Common myeloid progenitor, CD34-positive (primary cell): ENCODE measurements at places on chromosomes 16 and 17.

- no peak for DNase-seq
These were observed 1002.9 kb downstream of the KCNJ18 start for GRCh38 chr17:22695228-22695619.

DNA sequence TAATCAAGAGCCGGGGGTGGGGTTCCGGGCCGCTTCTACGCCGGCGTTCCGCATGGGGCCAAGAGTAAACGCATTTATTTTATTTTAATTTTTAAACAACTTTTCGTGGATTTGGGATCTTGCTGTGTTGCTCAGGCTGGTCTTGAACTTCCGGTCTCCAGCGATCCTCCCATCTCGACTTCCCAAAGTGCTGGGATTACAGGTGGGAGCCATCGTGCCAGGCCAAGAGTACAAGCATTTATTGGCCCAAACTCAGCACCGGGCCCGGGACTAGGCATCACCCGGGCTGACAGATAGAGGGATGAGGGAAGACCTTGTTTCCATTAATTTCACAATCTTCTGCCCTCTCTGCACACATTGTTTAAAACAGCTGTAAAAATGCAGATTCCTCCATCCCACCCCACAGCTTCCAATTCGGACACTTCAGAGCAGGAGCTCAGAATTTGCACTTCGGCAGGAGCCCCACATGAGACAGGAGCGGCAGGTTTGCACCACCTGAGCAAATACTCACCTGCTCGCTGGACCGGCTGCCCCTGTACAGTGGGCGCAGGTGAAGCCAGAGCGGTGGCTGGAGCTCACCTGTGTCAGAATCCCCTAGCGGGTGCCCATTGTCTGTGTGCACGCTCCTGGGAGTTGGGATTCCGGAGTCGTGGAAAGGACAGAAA is 663 bp upstream of the GINS2 start:
- no peak for DNase-seq

GRCh38 chr17:61496174-61496956 is 44.1 kb downstream of the TBX4 start:
- DNase-seq, result no peak

DNA sequence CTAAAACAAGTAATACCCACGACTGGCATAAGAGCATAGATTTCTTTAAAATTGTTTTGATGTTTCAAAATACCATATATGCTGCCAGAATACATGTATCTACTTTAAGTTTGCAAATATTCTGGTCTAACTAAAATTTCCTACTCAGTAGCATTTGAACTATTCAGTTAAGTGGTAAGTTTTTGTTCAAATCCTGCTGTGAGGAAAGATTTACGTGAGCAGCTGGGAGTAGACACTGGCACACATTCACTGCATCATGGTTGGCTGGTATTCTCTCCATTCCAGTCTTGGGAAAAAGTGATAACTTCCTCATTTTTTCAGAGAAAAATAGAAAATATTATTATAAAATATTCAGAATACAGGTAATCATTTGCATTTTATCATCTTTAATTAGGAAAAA is 133.6 kb downstream of the SKAP1 start:
- DNase-seq, result no peak

DNA sequence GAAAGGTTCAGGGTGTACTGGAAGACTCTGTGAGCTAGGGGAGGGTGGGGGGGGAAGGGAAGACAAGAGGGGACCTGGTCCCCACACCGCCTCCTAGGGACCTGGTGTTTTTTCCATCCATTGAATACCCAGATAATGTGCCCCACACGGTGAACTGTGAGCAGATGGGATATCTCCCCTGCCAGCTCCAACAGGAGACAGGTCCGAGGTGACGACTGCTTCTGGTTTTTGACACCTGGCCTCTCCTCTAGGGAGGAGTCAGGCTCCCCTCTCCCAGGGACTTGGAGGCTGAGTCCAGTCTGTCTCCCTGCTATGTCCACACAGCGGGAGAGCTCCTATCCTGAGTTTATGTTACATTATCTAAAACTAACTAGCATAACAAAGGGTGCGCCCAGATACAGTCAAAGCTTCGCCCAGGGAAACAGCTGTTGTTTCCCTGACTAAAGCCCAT is 1.8 kb downstream of the MARVELD3 start:
- DNase-seq, result no peak

GRCh38 chr17:70137451-70138230 is 31.7 kb upstream of the KCNJ2 start:
- peak; percentile 65 for DNase-seq

DNA sequence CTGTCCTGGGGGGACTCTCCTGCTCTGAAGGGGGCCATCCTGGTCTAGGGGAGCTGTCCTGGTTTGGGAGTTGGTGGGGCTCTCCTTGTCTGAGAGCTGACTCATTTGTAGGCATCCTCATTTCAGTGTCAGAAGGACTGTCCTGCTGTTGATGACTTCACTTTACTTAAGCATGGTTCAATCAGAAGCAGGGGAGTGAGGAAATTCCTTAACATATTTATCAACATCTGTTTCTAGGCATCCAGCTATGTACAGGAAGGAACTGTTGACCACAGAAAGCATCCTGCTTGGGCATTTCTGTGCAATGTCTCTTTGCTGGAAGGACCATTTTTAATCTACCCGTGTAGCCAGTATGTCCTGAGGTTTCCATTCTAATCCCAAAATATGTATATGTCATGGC is 502.7 kb upstream of the HSBP1 start:
- no peak for DNase-seq

DNA sequence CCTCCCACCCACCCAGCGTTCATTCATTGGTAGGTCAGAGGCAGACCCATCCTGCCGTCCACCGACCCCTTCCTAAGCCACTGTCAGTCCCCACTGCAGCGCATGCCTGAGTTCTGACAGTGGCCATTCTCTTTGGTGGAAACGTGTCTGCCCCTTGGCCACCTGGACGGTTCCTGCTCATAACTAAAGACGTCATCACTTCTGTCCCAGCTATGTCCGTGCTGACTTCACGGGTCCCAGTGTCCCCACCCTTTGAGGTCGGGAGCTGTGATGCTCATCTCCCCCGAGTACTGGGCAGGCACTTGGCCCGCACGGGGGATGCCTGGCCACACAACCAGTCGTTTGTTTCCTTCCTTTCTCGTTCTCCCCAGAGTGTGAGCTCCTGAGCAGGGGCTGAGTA is 267.1 kb downstream of the C16orf95 start:
- no peak for DNase-seq

GRCh38 chr17:40068917-40069750 is 6.4 kb downstream of the THRA start:
- peak; percentile 82 for DNase-seq

- DNase-seq, result no peak
These were observed 3.8 kb downstream of the LITAFD start for GRCh38 chr16:8885674-8886592.

DNA sequence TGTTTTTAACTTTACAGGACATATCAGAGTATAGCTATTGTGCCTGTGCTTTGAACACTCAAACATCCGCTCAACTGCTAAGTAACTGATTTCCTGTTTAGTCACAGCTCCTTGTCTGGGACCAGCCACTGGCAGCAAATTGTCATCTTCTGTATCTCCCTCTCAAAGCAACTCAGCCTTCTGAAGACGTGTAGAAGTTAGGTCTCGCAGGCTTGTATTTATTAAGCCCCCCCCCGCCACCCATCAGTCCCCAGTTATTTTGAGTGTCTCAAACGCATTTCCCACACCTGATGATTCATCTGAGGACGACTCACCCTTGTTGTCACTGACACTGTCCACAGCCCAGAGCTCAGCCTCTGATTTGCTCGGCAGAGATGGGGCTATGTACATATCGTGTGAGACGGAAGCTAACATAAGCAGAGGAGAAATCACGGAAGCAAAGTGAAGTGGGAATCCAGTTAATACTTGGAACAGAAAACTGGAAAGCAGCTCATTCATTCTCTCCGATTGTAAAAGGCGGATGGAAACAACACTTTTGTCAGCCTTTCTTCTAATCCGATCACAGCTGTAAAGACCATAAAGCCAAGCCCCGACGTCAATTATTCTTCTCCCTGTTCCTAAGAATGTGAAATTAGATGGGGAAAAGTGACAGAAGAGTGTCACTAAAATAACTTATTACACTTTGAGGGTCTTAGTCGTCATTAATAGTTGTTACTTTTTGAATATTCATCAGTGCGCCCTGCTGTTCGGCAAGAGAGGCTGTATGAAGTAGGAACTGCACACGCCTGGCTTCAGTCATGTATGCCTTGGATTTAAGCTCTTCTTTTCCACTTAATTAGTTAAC is 64.2 kb downstream of the PITPNC1 start:
- peak; percentile 72 for DNase-seq

GRCh38 chr17:31130286-31131224 is 35.8 kb downstream of the NF1 start:
- no peak for DNase-seq

- DNase-seq, result no peak
These were observed 31.4 kb downstream of the SMG6 start for GRCh38 chr17:2271985-2272702.

DNA sequence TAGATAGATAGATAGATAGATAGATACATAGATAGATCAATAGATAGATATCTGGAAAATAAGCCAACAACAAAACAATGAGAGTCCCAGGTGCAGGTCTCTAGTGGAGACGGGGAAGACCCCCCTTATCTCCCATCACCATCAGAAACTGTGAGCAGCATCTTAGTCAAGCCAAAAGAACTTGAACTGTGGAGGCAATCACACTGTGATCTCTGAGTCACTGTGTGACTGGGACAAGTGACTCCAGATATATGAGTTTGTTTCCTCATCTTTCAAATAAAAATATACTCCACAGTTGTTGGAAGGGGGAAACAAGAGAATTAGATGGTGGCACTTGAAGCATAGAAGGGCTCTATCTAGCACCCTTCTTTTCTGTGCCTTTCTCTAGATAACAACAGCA is 42.1 kb downstream of the NOG start:
- DNase-seq, result no peak

GRCh38 chr17:16419929-16420271 is 4.5 kb downstream of the TRPV2 start:
- DNase-seq, result peak; percentile 60

DNA sequence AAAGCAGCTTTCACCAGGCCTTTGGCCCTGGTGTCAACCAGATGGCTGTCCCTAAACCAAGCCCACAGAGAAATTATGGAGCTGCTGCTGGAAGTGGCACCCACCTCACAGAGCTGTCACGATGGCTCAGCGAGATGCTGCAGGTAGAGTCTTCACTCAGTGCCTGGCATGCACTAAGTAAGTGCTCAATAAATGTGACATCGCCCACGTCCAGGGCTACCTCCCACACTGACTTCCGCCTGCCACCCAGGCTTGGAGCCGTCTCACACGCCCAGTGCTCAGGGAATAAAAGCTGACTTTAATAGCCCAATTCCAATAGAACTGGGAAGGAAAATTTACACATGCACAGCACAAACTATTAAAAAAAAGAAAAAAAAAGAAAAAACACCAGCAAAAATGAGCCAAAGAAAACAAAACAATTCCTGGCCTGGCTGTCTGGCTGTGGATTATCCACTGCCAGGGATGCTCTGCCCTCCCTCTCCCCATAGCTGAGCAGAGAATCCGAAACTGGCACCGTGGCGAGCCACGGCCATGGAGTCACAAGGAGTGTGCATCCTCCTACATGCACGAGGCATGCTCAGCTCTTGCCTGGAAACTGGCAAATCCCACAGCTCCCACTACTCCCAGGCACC is 68.9 kb downstream of the ZNF423 start:
- DNase-seq, result no peak

GRCh38 chr16:4461250-4462085 is 13.0 kb downstream of the NMRAL1 start:
- peak; percentile 24 for DNase-seq

- DNase-seq, result peak; percentile 66
These were observed 15.2 kb upstream of the CA4 start for GRCh38 chr17:60134396-60135150.

DNA sequence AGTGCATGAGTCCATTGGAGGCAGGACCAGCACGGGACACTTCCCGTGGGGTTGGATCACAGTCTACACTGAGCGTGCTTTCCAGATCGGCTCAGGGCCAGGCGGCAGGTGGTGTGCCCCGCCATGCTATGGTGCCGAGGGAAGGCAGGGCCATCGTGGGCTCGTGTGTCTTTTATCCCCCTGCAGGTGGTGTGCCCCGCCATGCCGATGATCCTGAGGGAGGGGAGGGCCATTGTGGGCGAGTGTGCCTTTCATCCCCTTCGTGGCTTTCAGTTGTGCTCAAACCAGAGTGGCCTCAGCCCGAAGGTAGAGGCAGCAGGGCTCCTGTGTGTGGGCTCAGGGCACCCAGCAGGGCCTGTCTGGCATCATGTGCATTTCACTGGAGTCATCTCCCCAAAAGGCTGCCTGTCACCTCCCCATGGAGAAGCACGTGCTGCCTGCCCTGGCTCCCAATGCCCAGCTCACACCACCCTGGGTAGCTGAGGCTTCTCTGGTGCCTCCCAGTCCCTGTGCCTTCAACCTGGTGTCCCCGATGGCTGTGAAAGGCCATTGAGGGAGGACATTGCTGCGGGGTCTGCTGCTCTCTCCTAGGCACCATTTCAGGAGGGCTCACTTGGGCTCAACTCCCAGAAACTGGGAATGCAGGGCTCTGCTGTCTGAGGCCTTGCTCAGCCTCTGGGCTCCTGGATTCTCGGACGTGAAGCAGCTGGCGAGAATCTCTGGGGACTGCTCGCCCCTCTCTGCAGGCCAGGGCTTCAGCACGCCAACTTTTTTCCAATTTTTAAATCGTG is 207.6 kb downstream of the NPIPB11 start:
- no peak for DNase-seq

GRCh38 chr17:9878786-9879525 is 26.1 kb downstream of the RCVRN start:
- no peak for DNase-seq

- DNase-seq, result no peak
These were observed 9.5 kb upstream of the RHBDL3 start for GRCh38 chr17:32256012-32256700.

DNA sequence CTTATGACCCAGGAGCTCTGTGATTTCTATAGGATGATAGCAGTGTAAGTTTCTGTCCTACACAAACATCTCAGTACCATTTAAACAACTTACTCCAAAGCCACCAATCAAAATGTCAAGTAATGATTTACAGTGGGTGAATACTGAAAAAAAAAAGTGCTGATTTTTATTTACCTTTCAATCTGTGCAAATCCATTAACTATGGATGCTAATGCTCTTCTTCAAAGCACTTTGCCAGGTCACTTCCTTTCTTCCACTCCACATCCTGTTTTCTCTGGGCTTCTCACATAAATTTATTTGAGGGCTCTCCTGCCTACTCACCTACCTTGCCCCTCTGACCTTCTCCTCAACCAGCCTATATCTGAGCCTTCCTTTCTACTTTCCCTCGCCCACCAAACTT is 101.6 kb downstream of the SKAP1 start:
- peak; percentile 8 for DNase-seq

GRCh38 chr16:8398548-8398947 is 191.8 kb downstream of the TMEM114 start:
- DNase-seq, result no peak
